Erythroblast (primary cell): ENCODE measurements at places on chromosomes 5 and 9.

- no peak for DNase-seq
These were observed 37.8 kb upstream of the SPDL1 start for GRCh38 chr5:169545762-169546161.

DNA sequence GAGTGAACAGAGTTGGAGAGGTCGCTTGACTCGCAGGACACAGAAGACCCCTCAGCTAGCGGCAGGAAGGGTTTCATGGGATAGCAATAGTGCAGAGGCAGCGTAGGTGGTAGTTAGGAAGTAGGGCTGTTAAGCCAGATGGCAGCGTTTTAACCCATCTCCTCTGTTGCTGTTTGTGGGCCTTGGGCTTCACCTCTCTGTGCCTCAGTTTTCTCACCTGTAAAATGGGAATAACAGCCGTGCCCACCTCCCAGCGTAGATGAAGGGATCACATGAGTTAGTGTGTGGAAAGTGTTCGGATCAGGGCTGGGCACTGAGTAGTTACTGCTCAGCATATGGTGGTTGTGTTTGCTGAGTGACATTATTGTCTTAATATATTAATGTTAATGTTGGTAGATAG lies 1.9 kb downstream of the ZNF354B start:
- DNase-seq, result no peak

- peak; percentile 28 for DNase-seq
These were observed 54.0 kb downstream of the CCDC171 start for GRCh38 chr9:15606643-15607472.

DNA sequence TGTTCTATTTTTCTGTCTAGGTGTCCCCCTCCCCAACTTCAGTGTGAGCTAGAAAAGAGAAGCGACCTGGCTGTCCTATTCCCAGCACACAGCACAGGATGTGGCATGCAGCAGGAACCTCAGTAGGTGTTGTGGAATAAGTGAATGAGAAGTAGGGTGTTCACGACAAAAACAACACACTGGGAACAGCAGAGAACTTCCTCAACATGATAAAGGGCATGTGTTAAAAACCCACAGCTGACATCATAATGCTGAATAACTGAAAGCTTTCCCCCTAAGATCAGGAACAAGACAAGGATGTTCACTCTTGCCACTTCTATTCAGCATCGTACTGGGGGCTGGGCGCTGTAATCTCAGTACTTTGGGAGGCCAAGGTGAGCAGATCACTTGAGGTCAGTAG lies 155.6 kb upstream of the ZNF618 start:
- DNase-seq, result no peak

DNA sequence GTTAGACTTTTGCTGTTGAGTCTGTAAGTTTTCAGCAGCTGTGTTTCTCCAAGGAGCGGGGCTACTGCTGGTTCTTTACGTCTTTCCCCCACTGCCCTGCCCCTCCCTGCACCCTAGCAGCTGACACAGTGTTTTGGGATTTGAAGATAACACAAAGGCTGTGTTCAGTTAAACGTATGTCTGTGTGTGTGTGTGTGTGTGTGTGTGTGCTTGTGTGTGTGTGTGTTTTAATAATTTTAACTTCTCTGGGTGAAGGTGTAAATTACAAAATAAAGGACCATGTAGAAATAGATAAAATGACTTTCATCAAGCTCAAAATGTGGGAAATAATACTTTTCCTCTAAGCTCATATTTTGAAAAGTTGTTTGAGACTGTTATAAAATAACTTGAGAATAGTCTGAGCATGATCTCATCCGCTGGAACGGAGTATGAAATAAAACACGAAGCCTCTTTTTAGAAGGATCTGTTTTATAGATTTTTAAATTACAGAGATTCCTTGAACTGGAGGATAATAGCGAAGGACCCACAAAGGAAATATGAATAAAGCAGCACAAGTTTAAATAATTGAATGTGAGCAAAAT lies 10.9 kb downstream of the ABL1 start:
- DNase-seq, result peak; percentile 92

DNA sequence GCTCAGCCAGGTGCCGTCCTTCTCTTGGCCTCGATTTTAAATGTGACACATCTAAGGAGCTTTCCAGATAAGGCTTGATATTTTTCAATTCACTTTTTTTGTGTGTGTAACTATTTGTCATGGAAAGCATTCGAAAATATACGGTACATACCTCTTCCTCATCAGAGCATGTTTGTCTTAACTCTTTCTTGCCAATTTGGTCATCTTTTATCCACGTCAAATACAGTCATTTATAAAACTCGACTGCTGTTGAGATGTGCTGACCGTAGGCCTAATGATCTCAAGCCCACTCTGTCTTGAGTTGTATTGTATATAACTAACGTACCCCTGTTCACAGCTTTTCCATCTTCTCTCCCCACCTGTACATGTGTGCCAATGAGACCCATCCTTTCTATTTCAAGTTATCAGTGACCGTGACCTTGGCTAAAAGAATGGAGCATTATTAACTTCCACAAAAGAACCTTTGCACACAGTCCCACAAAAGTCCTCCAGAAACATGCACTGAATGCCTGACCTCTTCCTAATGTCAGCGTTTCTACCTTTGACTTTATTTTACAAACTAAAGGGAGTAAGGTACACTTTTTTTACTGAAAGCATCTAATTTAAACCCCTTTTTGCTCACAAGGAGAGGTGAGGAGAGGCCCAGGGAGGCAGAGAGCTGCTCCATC lies 61.6 kb downstream of the IPPK start:
- no peak for DNase-seq

DNA sequence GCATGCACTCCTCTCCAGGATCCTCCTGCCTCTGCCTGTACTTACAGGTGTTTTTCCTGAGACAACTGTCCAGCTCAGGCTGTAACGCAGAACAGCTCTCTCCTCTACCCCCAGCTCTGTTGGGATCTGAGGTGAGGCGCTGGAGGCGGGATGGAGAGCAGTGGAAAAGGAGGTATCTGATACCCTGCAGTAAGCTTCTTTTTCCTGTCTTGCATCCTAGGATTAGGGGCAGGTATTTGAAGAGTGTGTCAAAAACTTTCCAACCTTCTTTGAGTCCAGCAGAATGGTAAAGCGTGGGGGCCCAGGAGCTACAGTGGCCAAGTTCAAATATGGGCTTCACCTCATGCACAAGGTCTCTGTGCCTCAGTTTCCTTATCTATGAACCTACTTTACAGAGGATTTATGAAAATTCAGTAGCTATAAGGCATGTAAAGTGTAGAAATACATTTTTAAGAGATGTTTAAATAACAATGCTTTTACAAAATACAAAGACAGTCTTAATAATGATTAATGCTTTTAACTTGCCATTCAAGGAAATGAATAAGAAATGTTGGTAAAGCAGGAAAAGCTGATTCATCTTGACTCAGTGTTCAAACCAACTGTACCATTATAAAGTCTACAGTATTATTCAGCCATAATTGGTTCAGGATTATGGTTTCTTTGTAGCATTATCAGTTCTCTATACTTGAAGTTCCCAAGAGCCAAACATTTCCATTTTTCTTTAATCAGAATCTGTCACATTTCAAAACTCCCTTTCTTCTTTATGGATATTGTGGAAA lies 26.1 kb downstream of the MAP1B start:
- DNase-seq, result no peak

GRCh38 chr9:20065796-20066700 lies 277.2 kb upstream of the SLC24A2 start:
- DNase-seq, result no peak

DNA sequence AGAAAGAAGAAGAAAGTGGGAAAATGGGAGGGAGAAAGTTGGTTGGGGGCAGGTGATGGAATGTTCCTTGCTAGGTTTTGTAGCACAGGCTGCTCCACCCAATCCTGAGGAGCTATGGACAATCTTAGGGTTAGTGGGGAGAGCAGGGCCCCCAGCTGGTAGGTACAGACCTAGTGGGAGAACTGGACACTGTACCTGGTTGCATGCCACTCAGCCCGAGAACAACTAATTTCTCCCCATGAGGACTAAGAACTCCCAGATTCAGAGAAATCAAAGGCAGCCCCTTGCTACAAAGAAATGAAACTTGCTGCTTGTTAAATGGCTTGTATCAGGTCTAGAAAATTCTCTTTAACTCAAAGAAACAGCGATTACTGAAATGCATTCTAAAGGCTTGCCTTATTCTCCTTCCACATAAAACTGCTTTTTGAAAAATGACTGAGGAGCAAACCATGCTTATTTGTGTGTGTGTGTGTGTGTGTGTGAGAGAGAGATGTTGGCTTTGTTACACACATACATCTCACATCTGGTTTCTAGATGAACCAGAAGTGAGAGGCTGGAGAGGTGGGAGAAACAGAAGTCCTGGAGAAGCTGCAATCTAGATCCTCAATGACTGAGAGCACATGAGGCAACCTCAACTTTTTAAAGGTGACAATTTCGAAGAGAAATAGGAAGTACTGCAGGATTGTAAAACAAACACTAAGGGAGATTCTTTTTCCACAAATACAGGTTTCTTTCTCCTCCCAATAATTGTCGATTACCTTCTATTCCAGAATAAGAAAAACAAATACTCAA lies 28.9 kb downstream of the FYB1 start:
- DNase-seq, result no peak

DNA sequence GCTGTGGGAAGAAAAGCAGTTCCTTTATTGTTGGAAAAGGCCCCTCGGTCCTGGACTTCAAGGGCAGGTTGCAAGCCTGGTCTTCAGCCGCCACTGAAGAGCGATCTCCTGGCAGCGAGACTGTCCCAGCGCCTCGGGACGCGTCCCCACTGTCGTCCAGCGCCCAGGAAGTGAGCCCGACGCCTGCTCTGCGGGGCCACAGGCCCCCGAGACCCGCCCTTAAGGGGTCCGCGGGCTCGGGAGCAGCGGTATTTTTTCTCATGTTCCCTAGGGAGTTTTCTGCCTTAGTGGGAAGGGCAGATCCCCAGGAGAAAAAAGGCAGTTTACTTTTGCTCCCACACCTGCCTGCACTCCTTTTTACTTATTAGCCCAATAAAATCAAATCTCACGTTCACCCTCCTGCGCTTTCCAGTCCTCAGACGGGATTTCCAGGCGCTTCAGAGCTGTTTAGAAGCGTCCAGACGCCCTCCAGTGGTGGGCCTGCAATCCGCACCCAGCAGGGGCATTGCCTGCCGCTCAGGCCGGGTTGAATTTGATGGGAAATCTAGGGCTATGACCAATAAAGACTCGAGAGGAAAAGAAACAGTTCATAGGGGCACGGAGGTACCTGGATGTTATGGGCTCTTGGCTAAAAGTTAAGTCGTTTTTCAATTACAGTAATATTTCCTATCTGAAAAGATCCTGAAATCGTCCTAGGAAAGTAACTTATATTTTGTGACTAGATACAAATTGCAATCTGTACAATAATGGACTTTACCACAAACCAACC lies 2.8 kb upstream of the EFNA5 start:
- peak; percentile 61 for DNase-seq

DNA sequence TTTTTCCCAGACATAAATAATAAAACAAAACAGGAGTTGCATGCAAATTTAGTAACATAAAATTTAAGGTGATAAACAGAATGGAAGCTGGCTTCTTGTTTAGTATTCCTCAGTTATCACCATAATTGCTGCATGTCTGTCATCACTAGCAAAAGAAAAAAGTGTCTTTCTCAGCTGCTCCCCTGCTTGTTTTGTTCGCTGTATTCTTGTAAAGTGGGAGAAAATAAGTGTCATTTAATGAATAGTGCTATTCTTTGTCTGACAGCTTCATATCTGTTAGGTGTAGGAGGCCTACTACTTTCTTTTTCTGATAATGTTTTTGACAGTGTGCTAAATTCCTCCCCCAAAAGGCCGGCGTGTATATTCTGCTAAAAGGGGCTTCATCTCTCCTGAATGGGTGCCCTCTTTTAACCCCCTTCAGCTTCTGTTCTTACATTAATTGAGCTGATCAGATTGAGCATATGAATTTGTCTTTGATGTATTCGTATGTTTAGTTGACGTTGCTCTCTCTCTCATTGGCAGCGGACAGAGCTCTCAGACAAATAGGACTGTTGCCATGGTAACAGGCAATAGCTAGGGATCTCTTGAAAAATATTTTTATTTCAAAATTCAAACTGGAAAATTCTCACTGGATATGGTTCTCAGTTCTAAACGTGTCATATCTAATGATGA lies 303.8 kb downstream of the KIAA0825 start:
- no peak for DNase-seq

- DNase-seq, result peak; percentile 42
These were observed 20.9 kb downstream of the OR2Y1 start for GRCh38 chr5:180718810-180719453.

DNA sequence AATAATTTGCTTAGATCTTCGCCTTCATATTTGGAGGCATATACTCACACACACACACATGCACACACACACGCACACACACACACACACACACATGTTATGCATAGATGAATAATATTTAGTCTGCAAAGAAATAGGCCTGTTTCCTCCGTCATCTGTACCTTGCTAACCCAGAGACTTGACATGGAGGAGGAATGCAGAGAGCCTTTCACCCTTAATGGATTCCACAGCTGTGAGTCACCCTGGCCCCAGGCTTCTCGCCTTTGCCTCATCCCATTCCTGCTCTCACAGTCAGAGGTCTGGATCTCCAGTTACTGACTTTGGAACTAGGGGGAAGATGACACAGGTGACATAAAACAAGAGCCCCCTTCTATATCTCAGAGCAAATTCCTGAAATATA lies 29.7 kb downstream of the ZNF462 start:
- no peak for DNase-seq

DNA sequence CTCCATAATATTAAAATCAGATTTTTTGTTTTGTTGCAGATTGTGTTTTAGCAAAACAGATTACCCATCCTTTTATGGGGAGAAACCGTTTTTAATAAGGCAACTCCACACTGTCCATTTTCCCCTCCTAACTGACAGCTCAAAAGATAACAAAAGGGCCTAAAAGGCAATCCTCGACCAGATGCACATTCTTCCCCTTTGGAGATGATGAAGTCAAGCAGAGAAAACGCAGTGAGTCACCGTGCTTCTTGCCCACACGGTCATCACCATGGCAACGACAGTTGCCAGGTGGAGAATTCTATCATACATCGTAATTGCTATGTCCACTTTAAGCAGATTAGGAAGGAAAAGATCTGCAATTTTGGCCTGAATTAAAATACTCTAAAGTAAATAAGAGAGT lies 96.4 kb downstream of the DIRAS2 start:
- DNase-seq, result no peak

DNA sequence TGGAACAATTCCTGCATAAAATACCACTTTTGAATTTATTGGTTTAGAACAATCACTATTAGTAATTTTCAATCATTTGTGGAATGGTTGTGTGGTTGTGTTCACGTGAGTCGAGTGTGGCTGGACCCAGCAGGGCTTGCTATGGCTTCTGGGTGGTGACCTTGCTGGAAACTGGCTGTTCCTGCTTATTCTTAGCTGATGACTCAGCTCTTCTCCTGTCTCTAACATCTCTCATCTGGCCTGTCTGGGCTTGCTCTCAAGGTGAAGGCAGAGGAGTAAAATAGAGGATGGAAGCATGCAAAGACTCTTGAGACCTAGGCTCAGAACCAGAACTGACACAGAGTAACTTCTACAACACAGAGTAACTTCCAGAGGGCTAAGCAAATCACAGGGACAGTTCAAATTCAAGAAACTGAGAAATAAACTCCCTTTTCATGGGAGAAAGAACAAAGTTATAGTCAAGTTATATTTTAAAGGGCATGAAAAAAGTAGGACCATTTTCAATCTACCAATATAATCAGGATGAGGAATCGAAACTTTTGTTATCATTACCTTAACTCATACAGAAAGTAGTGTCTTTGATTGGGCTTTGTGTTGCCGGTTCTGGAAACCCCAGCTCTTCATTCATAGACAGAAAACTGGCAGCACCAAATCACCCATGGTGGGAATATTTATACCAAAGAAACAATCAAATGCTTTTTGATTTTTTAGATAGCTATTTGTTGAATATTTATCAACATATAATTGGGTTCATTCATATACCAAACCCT lies 665.1 kb downstream of the CDH18 start:
- DNase-seq, result no peak
